LHCN-M2 (cell line): ENCODE measurements at places on chromosomes 1 and 21. TPM values are rescaled to one million over a fixed set of nuclear protein-coding genes. Genes with fewer than 3 reads are reported as not detected.

DNA sequence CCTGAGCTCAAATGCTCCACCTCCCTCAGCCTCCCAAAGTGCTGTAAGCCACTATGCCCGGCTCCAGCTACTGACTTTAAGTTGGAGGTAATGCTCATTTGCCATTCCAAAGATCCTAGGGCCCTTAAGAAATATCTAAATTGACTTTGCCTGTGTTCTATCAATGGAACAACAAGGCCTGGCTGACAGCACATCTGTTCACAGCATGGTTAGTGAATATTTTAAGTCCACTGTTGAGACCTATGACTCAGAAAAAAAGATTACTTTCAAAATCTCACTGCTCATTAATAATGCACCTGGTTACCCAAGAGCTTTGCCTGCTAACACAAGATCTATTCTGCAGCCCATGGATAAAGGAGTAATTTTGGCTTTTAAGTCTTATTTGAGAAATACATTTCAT is 3.5 kb upstream of the SSX2IP start:
- peak; percentile 22 for DNase-seq

- DNase-seq, result no peak
These were observed 206.1 kb downstream of the AGBL4 start for GRCh38 chr1:49817681-49818080.

DNA sequence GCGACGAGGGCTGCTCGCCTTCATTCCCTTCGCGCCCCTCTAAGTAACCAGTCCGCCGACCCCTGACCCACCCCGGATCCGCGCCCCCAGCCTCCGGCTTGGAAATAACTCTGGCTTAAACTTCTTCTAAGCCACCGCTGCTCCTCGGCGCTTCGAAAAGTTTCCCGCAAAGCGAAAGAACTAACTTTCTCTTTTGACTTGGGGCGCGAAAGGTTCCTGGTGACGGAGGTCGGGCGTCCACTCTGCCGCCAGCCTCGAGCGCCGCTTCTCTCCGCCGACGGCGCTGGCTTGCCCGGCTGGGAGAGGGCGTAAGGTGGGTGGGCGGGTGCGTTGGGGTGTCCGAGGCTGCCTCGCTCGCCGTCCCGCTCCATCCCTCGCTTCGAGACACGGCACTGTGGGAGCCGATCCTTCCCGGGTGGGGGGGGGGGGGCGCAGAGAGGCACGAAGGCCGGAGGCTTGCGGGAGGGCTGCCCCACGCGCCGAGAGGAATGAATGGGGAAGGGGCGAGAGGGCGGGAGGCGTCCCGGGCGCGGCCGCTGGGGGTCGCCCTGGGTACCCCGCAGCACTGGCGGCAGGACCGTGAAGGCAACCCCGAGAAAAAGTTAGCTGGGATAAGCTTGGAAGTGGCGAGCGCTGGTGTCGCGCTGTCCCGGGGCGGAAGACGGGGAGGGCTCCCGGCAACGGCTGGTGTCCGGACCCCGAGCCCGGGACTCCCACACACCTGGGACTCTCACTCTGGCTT is 569 bp downstream of the ATF3 start:
- peak; percentile 38 for DNase-seq

- DNase-seq, result no peak
These were observed 5.6 kb downstream of the RNF2 start for GRCh38 chr1:185050823-185051451.

DNA sequence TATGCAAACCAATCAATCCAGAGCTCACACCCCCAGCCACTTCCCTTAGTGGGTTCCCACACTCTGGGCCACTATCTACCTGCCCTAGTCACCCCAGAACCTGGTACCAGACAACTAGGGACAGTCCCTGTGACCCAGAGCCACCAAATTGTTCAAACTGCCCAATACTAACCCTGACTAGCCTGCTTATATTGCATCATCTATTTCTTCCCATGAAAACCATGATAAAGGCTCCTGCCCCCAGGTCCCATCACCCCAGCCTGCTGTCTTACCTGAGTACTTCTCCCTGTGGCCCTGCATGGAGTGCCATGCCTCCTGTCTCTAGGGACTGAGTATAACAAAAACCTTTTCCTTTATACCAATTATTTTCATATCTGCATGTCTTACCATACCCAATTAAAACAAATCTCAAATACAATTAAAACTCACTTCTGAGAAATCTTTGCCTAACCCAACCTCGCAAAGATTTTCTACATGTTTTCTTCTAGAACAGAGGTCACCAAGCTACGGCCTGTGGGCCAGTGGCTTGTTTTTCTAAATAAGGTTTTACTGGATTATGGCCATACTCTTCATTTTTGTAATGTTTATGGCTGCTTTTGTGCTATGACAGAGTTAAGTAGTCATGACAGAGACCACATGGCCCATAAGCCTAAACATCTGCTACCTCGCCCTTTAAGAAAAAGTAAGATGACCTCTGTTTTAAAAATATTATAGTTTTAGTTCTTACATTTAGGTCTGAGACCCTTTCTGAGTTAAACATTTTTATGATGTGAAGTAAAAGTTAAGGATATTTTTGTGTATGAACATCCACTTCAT is 31.0 kb upstream of the NID1 start:
- no peak for DNase-seq

DNA sequence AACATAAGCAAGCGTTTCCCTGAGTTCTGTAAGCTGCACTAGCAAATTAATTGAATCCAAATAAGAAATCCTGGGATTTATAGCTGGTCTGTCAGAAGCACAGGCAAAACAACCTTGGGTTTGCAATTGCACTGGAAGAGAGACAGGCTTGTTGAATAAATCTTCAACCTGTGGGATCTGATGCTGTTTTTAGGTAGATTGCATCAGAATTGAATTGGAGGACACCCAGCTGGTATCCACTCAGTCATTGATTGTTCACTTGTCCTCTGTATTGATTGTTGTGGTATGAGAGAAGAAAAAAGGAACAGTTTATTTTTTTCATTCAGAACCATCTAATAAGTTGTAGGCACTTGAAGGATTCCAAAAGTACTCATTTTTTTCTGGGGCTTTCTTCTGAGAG is 497.4 kb downstream of the SIPA1L2 start:
- no peak for DNase-seq

DNA sequence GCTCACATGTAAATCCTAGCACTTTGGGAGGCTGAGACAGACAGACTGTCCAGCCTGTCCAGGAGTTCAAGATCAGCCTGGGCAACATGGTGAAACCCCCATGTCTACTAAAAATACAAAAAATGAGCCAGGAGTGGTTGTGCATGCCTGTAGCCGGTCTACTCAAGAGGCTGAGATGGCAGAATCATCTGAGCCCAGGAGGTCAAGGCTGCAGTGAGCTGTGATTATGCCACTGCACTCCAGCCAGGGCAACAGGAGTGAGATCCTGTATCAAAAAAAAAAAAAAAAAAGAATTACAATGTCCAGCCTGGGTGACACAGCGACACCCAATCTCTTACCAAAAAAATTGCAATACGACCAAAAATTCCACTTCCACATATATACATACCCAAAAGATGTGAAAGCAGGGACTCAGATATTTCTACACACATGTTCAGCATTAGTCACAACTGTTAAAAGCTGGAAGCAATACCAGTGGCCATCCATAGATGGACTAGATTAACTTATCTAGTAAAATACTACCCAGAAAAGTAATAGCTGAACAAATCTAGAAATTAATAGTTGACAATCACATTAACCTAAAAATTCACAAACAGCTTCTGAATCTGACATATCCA is 49.2 kb downstream of the ASH1L start:
- DNase-seq, result peak; percentile 67

- peak; percentile 7 for DNase-seq
These were observed 65.8 kb downstream of the MEGF6 start for GRCh38 chr1:3545363-3546047.

GRCh38 chr1:225388372-225388771 is 39.5 kb downstream of the LBR start:
- DNase-seq, result no peak

DNA sequence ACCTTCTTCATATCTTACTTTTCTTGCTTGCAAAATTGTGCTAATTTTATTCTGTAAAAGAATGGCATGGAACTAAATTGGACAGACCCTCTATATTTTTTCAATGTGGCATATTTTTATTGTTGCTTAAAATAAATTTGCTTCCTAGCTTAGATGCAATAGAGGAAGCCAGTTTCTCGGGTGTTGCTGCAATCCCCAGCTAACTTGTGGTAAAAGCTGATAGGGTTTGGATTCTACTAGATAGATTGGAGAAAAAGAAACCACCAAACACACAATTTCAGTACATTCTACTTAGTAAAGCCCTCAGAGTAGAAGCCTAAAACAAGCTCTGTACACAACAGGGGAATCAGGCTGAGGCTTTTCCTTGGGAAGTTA is 49.5 kb upstream of the GCLM start:
- DNase-seq, result no peak

- no peak for DNase-seq
These were observed 14.5 kb downstream of the AGPAT3 start for GRCh38 chr21:43879348-43880110.

Gene CXADR
- not detected in 2 replicates for total RNA-seq

Gene OR6N1
- total RNA-seq, result not detected in 2 replicates

Gene CD1B
- total RNA-seq, result not detected in 2 replicates

Gene HEYL
- 41.6 and 52.6 TPM in 2 replicates for total RNA-seq

Gene PRAMEF9
- not detected in 2 replicates for total RNA-seq

Gene BRDT
- not detected in 2 replicates for total RNA-seq

Gene GIPC2
- total RNA-seq, result 1.5 and 1.7 TPM in 2 replicates

Gene PLA2G2A
- total RNA-seq, result not detected in 2 replicates
